ENCODE measurements at places on chromosomes 4 and X.

- no peak for DNase-seq
Observed at GRCh38 chr4:38752372-38752940, 30.3 kb downstream of the TLR10 start.

DNA sequence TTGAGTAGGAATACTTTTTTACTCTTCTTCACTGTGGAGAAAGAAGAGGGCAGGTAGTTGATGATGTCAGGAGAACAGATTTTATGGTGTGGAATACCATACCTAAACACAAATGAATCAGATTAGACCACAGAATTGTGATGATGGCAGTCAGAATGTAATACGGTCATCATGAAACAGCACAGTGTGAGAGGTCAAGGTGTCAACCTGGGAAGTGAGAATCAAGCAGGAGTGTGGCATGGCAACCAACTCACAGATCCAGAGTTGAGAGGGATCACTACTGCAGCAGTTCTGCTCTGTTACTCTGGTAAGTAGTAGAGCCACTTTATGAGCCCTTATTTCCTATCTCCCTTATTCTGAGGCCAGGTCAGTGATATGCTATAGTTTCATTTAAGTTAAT lies 27.7 kb downstream of the METTL14 start:
- DNase-seq: no peak

DNA sequence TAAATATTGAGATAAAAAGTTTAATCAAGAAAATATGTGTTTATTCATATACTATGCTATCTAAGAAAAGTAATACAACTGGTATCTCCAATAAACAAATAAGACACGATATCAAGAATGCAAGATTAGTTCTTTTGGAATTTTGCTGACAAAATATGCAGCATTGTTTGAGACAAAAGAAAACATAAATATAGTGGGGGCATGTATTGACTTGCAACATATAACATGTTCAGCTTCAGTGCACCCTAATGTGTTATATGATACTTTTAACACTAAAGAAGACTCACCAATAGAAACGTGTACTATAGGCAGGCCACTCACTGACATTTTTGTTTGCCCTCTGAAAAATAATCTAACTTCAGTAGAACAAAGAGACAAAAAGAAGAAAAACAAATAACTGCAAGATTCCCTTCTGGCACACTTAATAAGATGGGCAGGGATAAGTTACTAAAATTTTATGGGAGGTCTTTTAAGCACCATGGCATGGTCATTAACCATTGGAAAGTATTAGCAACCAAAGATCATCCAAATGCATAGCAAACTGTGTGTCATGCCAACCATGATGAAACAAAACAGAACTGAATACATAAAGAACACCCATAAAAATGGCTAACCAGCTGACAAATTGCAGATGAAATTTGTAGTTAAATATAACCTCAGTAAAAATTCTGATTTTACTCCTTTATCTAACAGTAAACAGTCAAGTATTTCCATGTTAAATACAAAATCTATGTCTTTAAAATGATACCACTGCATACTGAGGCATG lies 447.9 kb upstream of the FAM241A start:
- DNase-seq: no peak

GRCh38 chr4:3295837-3296624 lies 3.2 kb downstream of the RGS12 start:
- DNase-seq: no peak

All from H54 (cell line).